Amygdala (tissue), 56 donors: ENCODE measurements at places on chromosomes 4 and X.

DNA sequence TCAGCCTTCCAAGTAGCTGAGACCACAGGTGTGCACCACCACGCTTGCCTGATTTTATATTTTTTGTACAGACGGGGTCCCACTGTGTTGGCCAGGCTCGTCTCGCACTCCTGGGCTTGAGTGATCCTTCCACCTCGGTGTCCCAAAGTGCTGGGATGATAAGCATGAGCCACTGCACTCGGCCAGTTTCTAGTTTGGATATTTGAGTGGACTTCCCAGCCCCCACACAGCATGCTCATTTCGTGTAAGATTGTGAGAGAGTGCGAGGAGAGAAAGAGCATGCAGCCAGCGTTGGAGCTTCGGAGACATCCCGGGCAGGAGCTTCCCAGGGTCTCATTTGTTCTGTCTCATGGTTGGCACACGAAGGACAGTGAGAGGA is 31.8 kb downstream of the ARSD start:
- no peak for DNase-seq

DNA sequence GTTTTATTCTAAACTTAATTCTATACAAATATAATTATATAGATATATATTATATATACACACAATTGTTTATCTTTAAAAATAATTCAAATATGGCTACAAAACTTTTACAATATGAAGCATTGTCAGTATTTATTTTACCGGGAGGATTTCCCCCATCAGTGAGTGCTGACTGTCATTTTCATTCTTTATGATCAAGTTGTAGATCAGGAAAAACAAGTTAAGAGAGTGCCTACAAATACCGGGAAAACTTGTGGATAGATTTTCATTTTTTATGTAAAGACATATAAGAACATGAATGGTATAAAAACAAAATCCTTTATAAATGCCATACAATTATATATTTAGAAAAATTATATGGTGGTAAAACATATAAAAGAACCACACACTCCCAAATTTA is 37.8 kb downstream of the CLCN3 start:
- DNase-seq: no peak

DNA sequence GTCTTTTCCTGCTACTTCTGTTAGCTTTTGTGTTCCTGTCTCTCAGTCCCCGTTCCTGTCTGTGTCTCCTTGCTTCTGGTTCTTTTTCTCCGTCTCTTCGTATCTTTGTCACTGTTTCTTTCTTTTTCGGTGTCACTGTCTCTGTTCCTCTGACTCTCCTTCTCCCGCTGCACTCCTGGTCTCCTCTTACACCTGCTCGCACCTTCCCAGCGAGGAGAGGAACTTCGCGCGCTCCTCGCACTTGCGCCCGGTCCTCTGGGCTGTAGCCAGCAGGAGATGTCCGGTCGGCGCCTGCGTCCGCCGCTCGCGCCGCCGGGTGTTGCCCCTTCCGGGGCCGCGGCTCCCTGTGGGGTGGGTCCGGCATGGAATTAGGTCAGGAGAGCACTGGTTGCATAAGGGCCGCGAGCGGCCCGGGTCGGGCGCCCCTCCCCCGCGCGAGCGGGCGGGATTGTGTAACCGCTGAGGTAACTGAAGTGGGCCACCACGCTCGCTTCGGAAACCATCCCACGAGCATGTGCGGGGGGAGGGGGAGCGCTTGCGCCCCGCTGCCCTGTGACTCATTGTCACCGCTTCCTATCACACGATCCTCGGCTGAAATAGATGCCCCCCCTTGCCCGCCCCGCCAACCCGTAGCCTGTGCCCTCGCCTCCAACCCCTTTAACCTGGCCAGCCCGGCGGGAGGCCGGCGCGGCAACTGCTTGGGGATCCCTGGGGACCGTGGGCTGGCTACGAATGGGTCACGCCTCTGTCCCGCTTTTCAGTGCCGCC is 1.6 kb downstream of the LONRF3 start:
- peak; percentile 26 for DNase-seq

DNA sequence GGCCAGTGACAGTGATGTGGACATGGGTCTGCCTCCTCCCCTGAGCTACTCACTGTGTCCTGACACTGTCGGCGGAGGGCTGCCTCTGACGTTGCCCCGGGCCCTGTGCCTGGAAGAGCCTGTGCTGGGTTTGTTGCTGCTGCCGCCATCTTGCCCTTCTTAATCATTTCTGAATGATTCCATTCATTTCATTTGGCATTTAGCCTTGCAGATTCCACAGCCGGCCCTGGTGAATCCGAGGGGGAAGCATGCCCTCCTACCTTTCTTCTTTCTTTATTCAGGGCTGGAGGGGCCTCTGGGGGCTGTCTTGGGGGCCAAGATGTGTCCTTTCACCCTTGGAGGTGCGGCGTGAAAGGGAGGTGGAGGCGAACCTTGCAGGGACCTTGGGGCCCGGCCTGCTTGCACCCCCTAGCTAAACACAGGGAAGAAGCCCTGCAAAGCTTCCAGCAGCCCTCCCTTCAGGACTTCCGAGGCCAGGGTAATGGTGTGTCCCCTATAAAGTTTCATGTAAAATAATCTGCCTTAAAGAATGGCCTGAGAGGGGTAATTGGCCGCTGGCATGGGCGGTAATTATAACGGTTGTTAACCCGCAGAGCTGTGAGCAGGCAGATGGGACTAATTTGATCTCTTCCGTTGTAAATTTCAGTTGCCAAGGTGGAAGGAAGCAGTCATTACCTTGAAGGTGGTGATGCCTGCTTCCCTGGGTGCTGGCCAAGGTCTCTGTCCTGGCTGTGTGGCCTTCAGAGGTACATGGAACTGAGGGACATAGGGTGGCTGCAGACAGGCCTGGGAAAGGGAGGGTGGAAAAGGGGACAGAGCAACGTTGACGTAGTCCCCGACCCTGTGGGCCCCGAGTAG is 92.3 kb downstream of the PSAPL1 start:
- peak; percentile 72 for DNase-seq
